AG10803 (cell line): ENCODE measurements at places on chromosomes 1 and 21.

- no peak for DNase-seq
These were observed 2.5 kb downstream of the STK40 start for GRCh38 chr1:36383240-36383639.

DNA sequence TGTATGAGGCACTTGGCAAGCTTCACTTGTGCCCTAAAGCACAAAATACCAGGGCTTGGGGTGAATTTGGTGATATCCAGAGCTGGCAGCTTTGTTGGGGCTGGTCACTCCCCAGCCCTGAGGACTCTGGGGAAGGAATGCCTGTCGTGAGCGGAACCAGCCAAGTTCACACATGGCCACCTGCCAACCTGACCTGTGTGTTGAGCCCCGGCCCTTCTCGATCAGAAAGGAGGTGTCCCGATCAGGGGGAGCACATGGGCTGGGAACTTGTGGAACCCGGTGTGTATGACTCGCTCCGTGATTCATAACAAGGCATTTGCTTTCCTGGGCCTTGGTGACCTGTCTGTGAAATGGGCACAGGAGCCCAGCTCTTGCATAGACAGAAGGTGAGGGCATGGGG, 43.1 kb downstream of the AGPAT3 start:
- DNase-seq = no peak

DNA sequence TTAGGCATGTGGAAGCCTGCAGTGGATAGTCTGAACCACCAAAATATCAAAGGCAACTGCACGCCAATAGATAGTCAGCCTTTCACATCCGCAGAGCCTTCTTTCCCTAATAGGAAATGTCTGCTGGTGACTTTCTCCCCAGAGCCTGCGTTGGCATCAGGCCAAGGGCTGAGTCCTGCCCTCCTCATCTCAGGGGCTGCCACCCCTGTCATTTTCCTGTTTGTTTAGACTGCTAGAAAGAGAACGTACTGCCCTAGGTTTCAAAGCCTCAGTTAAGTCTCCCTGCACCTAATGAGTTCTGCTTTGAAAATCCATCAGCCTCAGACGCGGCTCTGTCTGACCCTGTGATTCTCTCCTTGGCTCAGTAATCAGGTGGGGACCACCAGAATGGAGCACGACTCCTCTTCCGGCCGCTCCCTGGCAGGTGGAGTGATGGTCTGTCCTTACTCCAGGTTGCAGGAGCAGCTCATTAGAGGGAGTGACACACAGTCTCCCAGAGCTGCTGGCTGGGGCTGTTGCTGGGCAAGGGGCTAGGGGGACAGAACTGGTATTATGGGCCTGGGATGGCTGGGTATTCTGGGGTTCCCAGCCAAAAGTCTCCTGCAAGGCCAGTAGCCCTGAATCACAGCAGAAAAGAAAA, 27.3 kb downstream of the STUM start:
- DNase-seq = no peak

- no peak for DNase-seq
These were observed 141.6 kb downstream of the ZP4 start for GRCh38 chr1:237749122-237749521.

DNA sequence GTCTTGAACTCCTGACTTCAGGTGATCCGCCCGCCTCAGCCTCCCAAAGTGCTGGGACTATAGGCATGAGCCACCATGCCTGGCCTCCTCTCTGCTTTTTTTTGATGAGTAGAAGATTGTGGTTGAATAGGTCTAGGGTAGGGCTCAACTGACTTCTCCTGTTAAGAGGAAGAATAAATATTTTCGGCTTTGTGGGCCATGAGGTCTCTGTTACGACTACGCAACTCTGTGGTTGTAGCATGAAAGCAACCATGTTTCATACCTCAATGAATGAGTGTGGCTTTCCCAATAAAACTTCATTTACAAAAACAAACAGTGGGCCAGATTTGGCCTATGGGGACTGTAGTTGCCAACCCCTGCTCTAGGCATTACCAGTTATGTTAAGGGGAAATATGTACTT, 67.8 kb downstream of the NID1 start:
- no peak for DNase-seq

DNA sequence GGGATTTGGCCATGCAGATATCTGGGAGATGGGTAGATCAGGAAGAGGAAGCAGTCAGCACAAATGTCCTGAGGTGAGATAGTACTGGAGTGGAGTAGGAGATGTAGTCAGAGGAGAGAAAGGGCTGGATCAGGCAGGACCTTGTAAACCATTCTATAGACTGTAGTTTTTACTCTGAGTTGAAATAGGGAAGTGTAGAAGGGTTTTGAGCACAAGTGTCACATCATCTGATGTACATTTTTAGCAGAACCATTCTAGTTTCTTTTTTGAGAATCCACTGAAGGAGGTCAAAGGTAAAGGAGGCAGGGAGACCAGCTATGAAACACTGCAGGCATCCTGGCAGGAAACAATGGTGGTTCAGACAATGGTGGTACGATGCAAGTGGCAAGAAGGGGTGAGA, 194.6 kb upstream of the RRP15 start:
- DNase-seq = no peak

DNA sequence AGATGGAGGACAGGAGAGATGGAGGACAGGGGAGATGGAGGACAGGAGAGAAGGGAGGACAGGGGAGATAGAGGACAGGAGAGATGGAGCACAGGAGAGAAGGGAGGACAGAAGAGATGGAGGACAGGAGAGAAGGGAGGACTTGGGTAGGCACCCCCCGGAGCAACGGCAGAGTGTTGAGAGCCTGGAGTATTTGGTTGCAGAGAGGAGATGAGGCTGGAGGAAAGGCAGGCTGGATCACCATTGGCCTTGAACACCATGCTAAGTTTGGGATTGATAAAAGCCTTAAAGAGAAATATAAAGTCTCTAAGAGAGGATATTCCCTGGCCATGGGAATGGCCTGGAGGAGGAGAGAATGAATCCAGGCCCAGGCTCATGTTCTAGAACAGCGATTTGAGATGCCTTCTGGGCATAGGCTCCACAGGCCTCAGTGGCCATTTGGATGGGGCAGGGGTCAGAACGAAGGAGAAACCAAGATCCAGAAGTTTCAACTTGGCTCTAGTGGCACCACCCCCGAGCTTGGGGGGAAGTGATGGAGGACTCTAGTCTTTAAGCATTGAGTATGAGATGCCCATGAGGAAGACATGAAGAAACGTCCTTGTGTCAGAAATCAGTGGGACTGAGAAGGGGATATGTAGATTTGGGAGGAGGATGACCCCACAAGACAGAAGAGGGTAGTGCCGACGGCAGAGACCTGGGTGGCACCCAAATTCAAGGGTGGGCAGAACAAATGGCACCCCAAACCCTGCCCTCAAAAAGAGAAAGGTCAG, 47.9 kb upstream of the EDN2 start:
- DNase-seq = no peak

- no peak for DNase-seq
These were observed 834.3 kb downstream of the KCNT2 start for GRCh38 chr1:195773931-195774330.

DNA sequence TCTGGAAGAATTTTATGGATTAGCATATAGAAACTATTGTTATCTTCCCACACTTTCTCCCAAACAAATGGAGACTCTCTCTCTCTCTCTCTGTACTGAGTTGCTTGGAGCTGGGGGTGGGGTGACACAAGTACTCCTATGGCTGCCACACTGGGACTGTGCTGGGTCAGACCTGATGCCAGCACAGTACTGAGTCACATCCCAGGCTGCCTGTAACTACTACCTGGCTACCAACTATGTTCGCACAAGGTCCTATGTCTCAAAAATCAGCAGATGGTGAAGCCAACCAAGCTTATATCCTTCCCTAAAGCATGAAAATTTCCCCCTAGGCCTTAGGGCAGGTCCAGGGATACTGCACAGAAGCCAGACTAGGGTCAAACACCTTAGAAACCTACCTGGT, 66.6 kb downstream of the FAF1 start:
- DNase-seq = no peak
